ENCODE measurements at places on chromosomes 12 and 14.

GRCh38 chr12:9973949-9974348, 2.7 kb downstream of the CLEC12A start:
- DNase-seq, result no peak

GRCh38 chr12:24014915-24015832, 65.7 kb upstream of the SOX5 start:
- DNase-seq, result no peak

- DNase-seq, result no peak
Measured at GRCh38 chr12:24425601-24425970, 476.1 kb upstream of the SOX5 start.

GRCh38 chr12:93015871-93016751, 87.0 kb upstream of the EEA1 start:
- DNase-seq, result no peak

DNA sequence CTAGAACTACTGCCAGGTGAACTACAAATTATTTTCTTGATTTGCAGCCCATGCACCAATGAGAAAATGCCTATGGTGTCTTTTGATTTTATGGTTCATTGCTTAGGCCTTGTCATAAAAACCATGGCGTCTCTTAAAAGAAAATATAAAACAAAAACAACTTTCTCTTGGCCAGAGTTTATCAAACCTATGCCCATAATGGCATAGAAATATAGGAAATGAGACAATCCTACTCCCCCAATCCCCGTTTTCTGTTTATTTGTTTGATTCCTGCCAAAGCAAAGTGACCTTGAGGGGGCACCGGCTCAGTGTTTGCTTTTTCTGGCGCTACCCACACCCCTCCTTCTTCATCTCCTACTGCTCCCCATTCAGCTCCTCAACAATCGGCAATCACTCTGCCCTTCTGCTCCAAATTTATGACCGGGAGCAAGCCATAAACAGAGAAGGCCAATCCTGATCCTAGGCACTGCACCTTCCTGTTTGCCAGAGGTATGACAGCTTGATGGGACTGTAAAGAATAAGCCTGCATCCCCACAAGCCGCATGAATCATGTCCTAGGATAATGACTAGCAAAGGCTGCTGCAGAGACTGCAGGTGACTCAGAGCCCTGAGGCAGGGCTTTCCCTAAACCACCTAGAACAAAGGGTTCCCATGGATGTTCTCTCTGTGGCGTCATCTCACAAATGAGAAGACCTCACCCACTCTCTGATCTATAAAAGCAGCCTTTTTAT, 874.9 kb downstream of the NRXN3 start:
- no peak for DNase-seq

DNA sequence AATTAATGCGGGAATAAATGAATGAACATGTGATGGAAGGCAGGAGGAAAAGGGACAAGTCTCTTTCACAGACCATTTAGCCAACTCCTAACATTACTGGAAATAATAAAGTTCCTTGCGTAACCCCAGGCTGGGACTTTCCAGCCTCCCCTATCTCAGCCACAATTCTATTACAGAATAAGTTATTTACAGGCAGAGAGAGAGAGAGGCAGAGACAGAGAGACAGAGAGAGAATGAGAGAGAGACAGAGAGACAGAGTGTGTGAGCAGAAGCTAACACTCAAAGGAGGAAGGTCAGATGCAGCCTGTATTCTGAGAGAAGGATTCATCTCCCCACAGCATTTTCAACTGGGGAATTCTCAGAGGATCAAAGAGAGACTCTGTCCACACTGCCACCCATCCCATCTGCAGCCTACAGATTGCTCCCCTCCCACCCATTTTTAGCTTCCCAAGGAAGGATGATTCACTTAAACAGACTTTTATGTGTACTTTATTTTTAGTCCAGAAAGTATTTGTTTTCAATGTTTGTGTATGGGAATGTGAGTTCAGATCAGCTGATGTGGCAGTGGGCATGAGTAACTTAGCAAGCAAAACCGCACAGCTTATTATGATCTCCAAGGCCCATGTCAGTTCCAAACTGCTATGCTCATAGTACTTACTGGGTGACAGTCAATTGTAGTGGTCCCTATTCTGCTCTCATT, 165.7 kb downstream of the CAND1 start:
- no peak for DNase-seq

- DNase-seq, result no peak
Measured at GRCh38 chr12:72057330-72057914, 118.8 kb downstream of the TPH2 start.

- no peak for DNase-seq
Measured at GRCh38 chr14:75315144-75315543, 36.5 kb downstream of the FOS start.

- no peak for DNase-seq
Measured at GRCh38 chr14:91878274-91878673, 10.9 kb upstream of the TC2N start.

GRCh38 chr14:30521899-30522736, 36.8 kb upstream of the G2E3 start:
- no peak for DNase-seq

DNA sequence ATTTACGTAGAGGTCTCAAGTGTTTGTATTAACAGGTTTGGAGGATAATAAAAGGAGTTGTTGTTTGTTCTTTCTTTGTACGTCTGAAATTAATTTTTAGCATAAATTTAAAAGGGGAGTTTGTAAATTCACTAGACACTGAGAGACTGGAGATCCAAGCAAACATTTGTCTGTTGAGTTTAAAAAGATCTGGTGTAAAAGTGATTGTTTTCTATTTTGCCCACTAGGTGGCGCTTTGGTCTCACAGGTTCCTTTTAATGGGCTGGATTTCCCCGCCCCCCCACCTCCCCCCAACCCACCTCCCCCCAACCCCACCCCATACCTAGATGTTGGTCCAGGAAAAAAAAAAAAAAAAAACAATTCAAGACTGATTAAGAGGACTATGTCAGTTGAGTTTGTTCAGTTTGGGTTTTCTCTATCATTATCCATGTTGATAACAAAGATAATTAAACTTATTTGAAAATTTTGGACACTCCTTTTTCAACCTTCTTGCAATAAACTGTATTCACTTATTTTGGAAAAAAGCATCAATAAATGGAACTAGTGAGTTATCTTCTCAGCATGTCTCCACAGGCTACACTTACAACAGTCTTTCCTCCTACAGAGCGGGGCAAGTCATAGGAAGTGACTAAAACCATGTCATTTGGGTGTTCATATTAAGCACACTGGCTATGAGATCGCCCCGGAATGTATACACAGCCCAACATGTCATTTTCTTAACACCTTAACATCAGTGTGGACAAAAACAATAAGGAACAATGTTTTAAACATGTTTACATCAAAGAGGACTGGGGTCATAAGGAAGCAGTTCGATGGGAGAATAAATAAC, 841.1 kb downstream of the NRXN3 start:
- no peak for DNase-seq

DNA sequence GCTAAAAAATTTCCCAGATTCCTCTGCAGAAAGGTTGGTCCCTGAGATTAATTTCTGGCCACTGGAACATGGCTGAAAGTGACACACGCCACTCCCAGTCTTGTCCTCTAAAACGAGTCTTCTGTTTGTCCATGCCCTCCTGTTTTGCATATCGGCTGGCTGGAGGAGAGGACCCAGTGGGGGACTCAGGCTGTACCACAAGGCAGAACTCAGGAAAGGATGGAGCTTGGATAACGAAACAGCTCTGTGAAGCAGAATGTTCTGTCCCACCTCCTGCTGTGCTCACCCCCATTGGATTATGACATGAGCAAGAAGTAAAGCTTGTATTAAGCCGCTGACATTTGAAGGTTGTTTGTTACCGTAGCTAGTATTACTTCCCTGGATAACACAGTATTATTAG, 856.2 kb downstream of the BCL11B start:
- DNase-seq, result no peak
